ENCODE measurements at places on chromosomes 12 and 14.

GRCh38 chr12:33589576-33590114, 150.0 kb upstream of the SYT10 start:
- DNase-seq, result no peak

DNA sequence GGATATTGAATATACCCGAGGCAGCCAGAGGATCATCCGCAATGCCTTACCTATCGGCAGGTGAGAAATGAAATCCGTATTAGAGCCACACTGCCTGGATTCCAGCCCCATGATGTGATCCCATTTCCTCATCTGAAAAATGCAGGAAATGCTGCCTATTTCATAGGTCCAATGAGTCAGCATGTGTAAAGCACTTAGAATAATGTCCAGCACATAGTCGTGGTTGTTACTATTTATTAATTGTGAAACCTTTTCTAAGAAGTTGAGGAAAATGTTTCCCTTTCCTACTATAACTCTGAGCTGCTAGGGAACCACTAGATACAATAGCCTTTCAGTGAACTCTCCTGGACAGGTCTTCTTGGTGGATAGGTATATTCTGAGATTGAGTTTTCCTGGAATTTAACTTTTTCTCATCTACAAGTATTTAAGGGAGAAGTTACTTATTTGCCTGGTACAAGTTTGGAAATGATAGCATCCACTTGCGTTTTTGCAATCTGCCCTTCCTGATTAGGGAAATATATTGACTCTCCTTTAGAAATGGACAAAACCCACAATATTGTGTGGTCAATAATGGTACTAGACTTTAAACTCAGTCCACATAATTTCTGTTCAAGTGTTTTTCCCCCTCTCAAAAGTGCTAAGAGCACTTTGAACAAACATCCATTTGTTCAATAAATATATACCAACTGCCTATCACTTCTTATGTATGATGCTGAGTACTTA, 12.2 kb downstream of the POLR3B start:
- no peak for DNase-seq

DNA sequence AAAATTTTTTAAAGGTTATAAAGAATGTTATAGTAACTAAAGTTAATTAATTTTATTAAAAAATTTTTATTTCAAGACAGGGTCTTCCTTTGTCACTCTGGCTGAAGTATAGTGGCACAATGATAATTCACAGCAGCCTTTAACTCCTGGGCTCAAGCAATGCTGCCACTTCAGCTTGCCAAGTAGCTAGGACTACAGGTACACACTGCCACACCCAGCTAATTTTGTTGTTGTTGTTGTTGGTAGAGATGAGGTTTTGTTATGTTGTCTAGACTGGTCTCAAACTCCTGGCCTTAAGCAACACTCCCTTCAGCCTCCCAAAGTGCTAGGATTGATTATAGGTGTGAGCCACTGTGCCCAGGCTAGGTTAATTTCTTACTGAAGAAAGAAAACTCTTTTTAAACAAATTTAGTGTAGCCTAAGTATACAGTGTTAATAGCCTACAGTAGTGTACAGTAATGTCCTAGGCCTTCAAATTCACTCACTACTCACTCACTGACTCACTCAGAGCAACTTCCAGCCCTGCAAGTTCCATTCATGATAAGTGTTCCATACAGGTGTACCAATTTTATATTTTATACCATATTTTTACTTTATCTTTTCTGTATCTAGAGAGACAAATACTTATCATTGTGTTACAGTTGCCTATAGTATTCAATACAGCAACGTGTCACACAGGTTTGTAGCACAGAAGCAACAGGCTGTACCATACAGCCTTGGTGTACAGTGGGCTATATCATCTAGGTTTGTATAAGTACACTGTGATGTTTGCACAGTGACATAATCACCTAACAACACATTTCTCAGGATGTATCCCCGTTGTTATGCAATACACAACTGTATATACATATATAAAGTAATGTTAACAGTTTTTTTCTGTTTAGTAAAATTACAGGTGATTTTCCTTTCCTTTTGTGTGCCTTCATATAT, 24.7 kb upstream of the DNAAF2 start:
- DNase-seq, result no peak

DNA sequence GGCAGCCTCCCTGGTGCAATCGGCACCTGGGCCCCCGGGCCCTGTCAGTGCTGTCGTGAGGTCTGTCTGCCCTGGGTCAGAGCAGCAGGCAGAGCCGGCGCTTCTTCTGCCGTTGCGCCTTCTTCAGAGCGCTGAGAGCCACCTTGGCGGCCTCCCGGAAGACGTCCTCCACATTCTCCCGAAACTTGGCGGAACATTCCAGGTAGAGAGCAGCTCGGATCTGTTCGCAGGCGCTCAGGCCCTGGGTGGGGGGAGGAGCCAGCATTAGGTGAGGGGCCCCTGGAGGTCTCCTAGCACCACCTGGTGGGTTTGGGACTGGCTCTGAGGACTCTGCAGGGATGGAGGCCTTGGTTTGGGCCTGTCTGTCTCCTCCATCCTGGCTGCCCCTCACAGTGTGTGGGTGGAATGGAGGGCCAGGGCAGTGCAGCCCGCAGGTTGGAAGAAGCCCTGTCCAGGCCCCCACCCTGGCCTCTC, 14.0 kb downstream of the RHOF start:
- no peak for DNase-seq

DNA sequence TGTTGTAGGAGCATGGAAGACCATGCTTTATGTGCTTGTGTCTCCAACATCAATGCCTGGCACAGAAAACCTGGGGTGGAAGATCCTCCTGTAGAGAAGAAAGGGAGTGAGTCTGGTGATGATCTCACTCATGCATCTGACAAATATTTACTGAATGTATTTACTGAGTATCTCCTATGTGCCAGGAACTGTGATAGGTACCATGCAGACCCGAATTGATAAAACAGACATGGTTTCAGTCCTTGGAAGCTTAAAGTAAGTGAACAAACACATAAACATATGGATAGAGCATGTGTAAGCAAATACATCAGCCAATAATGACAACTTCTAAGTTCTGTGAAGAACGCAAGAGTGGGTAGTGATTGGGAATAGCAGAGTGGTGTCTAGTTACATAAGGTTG, 117.0 kb upstream of the CCDC198 start:
- DNase-seq, result no peak

- no peak for DNase-seq
Observed at GRCh38 chr14:101882141-101882935, 82.0 kb upstream of the DYNC1H1 start.

- no peak for DNase-seq
Observed at GRCh38 chr12:1696800-1697199, 5.9 kb downstream of the ADIPOR2 start.

- DNase-seq, result no peak
Observed at GRCh38 chr12:108699955-108700563, 31.3 kb downstream of the CORO1C start.

GRCh38 chr14:52607061-52607460, 54.4 kb downstream of the GPR137C start:
- DNase-seq, result no peak

GRCh38 chr14:102708494-102708893, 68.8 kb upstream of the TRAF3 start:
- DNase-seq, result no peak

Data from stimulated activated CD8-positive, alpha-beta memory T cell treated with anti-CD3 and anti-CD28 coated beads, Interleukin-7, amount 100 ng/mL, for 4 hours (primary cell).